Activated T-helper 1 cell treated with anti-CD3 and anti-CD28 coated beads, Interleukin-12 subunit alpha, Interleukin-12 subunit beta, Interleukin-2, Interleukin-4 antibody, amounts not matched to agents 30 ng/mL and 10 ng/mL and 1 ng/mL, durations not matched to agents 14 hours and 24 hours and 36 hours (primary cell): ENCODE measurements at places on chromosomes 1 and 21. TPM values are rescaled to one million over a fixed set of nuclear protein-coding genes. Genes with fewer than 3 reads are reported as not detected.

DNA sequence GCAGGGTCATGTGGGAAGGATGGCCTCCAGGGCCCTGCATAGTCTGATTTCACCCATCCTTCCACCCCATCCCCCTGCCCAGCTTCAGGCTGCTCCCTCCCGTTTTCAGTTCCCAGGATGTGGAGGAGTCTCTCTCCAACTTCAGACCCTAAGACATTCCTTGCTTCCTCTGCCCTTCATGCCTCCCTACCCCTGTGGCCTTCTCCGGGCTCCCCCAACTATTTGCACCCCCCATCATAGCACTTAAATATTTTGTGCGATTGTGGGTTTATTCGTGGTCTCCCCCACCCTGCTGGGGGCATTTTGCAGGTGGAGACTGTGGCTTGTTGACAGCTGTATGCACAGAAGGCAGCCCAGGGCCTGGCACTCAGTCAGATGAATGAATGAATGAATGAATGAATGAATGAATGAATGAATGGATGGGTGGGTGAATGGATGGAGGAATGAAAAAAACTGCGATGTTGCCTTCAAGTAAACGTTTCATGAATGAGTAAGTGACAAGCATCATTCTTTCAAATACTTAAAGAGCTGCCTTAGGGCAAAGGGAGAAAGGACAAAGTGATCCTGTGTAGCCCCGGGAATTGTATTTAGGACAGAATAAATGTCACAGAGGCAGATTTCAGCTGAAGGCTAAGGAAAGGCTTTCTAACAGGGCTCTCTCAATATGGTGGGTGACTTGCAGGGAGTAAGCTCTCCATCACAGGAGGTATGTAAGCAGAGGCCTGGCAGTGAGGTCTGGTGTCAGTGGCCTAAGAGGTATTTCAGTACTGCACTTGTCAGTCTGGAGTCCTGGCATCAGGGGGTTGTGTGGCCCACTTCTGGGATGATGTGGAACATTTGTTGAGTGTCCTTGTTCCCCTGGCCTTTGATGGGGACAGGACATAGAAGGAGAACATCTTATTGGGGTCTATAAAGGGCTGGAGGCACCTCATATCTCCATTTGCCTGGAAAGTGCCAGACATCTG lies 156.4 kb downstream of the PTPRU start:
- DNase-seq = no peak

GRCh38 chr21:38343691-38344090 lies 86.9 kb downstream of the KCNJ15 start:
- DNase-seq = no peak

Gene SLC30A10
- not detected in 2 replicates for total RNA-seq

DNA sequence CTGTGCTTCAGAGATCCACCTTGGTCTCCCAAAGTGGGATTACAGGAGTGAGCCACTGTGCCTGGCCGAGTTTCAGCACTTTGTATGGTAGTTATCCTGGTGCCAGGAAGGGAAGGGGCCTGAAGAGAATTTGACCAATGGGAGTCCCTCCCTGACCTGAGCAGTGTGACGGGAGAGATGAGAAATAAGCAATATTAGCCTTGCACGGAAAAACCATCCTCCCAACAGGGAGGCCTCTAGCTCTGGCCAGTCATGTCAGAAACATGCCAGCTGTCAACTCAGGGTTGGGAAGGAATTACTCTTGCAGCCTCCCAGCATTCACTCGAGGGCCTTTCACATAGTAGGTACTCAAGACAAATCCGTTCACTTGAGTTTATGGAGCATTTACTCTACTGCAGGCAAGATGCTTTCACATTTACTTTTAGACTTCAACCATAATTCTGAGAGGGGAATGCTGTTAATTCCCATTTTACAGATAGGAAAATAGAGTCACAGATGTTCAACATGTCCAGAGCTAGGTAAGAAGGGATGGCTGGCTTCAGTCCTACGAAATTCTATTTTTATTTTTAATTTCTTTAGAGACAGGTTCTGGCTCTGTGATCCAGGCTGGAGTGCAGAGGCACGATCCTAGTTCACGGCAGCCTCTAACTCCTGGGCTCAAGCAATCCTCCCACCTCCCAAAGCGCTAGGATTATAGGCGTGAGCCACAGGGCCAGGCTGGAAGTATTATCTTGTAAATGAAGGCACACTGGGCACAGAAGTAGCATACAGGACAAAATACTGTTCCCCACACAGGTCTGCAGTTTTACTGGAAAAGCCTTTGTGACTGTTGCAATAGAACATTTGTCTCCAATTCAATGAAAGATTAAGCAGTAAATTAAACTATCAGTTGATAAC lies 3.2 kb upstream of the ATP13A2 start:
- DNase-seq = no peak

Gene ARV1
- total RNA-seq = 14.3 and 14.6 TPM in 2 replicates

GRCh38 chr1:248847956-248848561 lies 10.0 kb downstream of the ZNF672 start:
- no peak for DNase-seq

Gene CYP4A22
- not detected in 2 replicates for total RNA-seq

- DNase-seq = no peak
Measured at GRCh38 chr1:20107796-20108195, 11.5 kb downstream of the PLA2G2D start.
